ENCODE measurements at places on chromosomes 2 and 18. TPM values are rescaled to one million over a fixed set of nuclear protein-coding genes. Genes with fewer than 3 reads are reported as not detected.

Gene ANKRD30B
- not detected for total RNA-seq

Gene EVA1A
- total RNA-seq, result 7.4 TPM

Gene SPHKAP
- not detected for total RNA-seq

Gene TUBA4B
- not detected for total RNA-seq

Gene RIT2
- 0.26 TPM for total RNA-seq

Gene MREG
- total RNA-seq, result 12.5 TPM

Gene R3HDM1
- 21.7 TPM for total RNA-seq

Gene FZD7
- 103 TPM for total RNA-seq

Gene EPAS1
- total RNA-seq, result 2.2 TPM

Gene REG3A
- total RNA-seq, result not detected

Gene CCBE1
- total RNA-seq, result 1.3 TPM

Gene NEU2
- total RNA-seq, result not detected

Gene DOK1
- total RNA-seq, result 6.9 TPM

Gene C2orf66
- not detected for total RNA-seq

Gene INPP5D
- 1.7 TPM for total RNA-seq

Gene ASPRV1
- 0.90 TPM for total RNA-seq

Gene MITD1
- total RNA-seq, result 39.5 TPM

Gene NOTO
- total RNA-seq, result not detected

Gene CCDC102B
- 5.3 TPM for total RNA-seq

Gene SPIRE1
- 14.5 TPM for total RNA-seq

Gene OTX1
- total RNA-seq, result 0.26 TPM

Gene POTEI
- 0.07 TPM for total RNA-seq

Gene GPR155
- 0.26 TPM for total RNA-seq

Gene SLC4A5
- 0.90 TPM for total RNA-seq

Gene LTBP1
- total RNA-seq, result 27.4 TPM

Gene SPDYA
- total RNA-seq, result 0.28 TPM

Gene CHRND
- not detected for total RNA-seq

Gene GALR1
- 0.17 TPM for total RNA-seq

Gene SPP2
- total RNA-seq, result not detected

Gene LYG2
- not detected for total RNA-seq

Gene PKDCC
- 90.2 TPM for total RNA-seq

Gene OTOS
- not detected for total RNA-seq

Gene AKAIN1
- not detected for total RNA-seq

Gene CIB4
- not detected for total RNA-seq

Gene FBXO41
- 3.7 TPM for total RNA-seq

Gene HES6
- total RNA-seq, result 52.2 TPM

Gene TGOLN2
- 37.0 TPM for total RNA-seq

Gene TUBA3D
- not detected for total RNA-seq

Gene GKN1
- not detected for total RNA-seq

Gene DNER
- total RNA-seq, result 0.70 TPM

Gene IAH1
- total RNA-seq, result 25.3 TPM

Gene QPCT
- 1.1 TPM for total RNA-seq

Gene TXNDC2
- not detected for total RNA-seq

Gene PARD3B
- total RNA-seq, result 2.3 TPM

Gene SMAD2
- total RNA-seq, result 68.1 TPM

Gene MOGAT1
- not detected for total RNA-seq

Gene TMEM18
- total RNA-seq, result 18.8 TPM

Gene IL1A
- 0.38 TPM for total RNA-seq

Gene EMILIN2
- total RNA-seq, result 20.6 TPM

Gene PFN4
- total RNA-seq, result not detected

Gene OSGEPL1
- total RNA-seq, result 25.6 TPM

Gene NDC80
- total RNA-seq, result 59.3 TPM

Gene IL1B
- total RNA-seq, result not detected

Gene NRP2
- 92.4 TPM for total RNA-seq

Gene DUSP2
- 3.6 TPM for total RNA-seq

Gene ZSWIM2
- not detected for total RNA-seq

Gene SESTD1
- 17.7 TPM for total RNA-seq

All from H7 (cell line).